Central memory CD4-positive, alpha-beta T cell (primary cell): ENCODE measurements at places on chromosomes 12 and 14.

DNA sequence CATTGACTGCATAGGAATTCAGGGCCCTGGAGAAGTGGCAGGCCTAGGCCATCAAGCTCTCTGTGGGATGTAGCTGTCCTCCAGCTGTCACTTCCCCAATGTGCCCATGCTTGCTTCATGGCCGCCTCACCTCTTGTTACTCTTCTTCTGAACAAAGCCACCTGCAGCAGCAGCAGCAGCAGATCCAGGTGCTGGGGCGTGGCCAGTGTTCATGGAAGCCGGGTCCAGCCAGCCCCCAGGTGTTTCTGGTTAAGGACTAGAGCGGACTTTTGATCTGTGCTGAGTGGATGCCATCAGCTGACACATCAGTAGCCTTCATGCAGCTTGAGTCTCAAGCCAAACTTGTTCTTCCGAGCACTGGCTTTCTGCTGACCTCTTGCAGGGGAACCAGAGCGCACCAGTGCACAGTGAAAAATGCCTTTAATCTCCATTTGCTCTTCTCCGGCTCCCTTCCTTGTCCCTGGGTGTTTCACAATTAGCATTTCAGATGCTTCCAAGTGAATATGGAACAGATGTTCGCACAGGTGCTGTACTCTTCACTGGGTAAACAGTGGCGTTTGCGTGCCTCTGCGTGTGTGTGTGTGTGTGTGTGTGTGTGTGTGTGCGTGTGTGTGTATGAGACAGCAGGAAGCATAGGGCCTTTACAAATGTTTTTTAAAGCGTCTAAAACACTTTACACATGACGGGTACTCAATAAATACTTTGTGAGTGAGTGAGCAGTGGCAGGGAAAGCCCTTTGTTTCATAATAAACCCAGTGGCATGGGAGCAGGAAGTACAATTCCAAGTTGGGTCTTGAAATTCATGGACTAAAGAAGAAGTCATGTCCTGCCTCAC lies 20.1 kb downstream of the TPCN1 start:
- DNase-seq, result no peak

GRCh38 chr14:67886191-67886590 lies 66.6 kb downstream of the RAD51B start:
- DNase-seq, result no peak

- DNase-seq, result no peak
Measured at GRCh38 chr12:55711786-55712553, 3.9 kb upstream of the BLOC1S1 start.

DNA sequence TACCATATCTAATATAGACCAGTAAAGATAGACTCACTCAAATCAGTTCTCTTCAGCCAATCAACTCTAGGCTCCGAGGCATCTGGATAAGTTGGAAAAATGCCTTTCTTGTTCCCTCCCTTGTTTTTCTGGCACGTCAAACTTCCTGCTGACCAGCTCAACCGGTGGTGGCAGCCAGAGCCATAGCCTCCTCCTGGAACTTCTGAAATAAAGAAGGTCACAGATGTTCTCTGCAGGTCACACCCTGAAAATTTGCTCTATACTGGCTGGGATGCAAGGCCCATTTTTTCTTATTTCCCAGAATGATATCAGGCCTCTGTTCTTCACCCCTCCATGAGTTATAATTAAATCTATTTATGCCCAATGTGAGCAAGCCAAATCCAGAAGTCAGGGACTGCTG lies 81.9 kb downstream of the BMP4 start:
- DNase-seq, result no peak

DNA sequence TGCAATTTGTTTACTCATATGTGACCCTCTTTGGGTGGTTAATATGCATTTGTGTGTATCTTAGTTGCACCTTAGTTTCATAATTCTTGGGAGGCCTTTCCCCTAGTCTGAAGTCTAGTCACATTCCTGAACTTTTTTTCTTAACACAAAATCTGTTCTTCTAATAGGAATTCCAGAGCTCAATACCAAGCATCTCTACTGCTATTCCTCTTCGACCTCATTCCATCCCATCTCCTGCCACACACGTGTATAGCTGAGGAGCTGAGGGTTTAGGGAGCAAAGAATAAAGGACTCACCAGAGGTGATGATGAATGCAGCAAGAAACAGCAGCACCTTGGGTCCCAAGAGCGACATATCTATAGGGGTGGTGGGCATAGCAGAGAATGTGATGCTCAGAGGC lies 875 bp downstream of the MFAP5 start:
- no peak for DNase-seq

- no peak for DNase-seq
Measured at GRCh38 chr12:110339184-110339952, 58.3 kb downstream of the ATP2A2 start.

DNA sequence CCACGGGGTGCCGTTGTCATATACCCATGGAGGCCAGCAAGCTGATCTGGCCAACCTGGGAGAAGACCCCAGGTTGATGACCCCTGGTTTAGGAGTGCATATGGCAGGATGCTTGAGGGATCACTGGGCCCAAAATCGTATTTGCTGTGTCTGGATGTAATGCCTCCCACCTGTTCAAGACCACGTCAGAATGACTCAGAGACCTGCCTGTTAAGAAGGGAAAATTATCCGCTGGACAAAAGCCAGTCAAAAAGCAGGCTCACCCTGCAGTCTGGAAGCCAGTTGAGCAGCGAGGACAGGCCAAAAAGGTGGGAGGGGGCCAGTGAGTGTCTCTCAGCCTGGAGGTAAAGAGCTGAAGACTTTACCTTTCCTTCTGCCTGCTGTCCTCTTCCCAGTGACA lies 449.2 kb downstream of the DPF3 start:
- DNase-seq, result no peak

DNA sequence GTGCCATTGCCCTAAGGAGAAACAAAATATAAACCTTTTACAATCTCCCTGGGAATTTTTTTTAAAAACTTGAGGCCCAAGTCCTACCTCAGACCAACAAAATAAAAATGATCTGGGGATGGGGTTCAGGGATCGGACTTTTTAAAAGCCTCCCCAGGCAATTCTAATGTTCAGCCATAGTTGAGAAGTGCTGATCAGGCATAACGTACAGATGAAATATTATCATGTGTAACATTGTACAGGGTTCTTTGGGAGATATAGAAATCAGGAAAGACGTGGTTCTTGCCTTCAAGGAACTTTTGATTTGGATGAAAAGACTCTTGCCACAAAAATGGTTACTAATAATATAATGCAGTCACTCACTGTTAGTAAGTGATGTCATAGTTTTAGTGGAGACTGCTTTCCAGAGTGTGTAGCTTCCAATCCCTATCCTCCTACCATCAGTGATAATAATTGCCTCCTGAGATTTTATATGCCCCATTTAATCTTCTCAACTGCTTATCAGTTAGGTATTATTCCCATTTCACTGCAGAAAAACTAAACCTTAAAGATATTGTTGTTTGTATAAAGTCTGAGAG lies 135.6 kb downstream of the BRMS1L start:
- DNase-seq, result no peak

DNA sequence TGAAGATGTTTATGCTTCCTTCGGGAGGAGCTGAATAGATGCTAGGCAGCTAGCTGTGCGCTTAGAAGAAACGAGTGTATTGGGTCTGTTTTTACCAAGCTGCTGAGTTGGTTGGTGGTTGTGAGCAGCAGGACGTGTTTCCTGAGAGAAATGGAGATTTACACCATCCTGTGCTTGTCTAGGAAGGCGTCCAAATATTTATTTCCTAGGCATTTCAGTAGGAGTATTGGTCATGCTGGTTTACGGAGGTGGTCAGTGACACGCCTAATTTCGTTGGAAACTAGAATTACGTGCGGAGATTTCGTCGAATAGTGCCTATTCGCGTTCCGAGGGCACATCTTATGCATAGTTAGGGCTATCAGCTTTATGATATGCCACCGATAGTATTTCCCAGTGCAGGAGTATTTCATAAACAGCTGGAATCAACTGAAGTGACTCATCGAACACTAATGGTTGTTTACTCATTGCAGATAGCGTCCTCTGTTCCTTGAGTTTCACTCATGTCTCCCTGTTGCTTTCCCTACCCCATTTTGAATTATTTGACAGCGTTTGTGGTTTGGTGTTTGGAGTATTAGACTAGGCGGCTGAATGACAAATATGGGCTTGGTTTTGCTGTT lies 780 bp downstream of the TBC1D15 start:
- no peak for DNase-seq
